ENCODE measurements at places on chromosomes 2 and 18.

DNA sequence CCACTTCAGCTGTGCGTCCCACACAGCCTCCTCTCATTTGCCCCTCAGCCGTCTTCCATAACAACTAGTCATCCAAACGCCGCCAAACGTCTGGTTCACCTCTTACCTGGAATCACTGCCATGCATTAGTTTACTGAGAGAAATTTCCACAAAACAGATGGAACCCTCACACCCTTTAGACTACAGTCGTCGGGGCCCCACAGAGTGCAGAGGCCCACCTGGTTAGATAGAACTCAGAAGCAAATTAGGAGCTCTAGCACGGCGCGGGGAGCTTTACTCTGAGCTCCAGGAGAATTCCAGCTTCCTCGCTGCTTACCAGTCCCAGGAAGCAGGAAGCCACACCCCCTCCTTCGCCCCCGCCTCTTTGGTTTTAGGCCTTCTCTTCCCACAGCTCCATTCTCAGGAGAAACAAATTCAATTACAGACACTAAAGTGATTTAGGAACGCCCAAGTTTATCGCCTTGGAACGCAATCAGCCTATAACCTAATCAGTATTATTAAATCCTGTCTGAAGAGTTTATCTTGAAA is 9.4 kb downstream of the RNU2-63P start:
- DNase-seq: no peak

- no peak for DNase-seq
Observed at GRCh38 chr2:241645056-241645914, 7.8 kb downstream of the ATG4B start.

DNA sequence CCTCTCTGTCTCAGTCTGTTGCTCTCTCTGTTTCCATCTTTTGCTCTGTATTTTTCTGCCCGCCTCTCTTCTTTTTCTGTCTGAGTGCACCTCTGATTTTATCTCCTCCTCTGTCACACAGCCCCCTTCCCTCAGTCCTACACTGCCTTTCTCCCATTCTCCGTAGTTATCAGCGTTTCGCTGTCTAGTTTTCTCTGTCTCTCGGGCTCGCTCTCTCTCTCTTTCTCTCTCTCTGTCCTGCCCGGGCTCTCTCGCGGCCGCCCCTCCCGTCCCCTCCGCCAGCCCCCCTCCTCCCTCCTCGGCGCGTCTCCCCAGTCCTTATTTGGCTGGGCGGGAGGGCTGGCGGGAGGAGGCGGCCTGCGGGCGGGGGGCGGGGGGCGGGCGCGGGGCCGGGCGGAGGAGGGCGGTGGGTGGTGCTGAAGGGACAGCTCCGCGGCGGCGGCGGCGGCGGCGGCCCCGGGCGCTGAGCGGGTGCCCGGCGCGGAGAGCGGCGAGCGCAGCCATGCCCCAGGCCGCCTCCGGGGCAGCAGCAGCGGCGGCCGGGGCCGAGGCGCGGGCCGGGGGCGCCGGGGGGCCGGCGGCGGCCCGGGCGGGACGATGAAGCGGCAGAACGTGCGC is at the start of gene KCNK3:
Gene KCNK3 (plus strand): TSS at position 444 of the 618 bp plus-strand sequence. CDS start 154 bp downstream, at position 598.
- DNase-seq: peak; percentile 4

DNA sequence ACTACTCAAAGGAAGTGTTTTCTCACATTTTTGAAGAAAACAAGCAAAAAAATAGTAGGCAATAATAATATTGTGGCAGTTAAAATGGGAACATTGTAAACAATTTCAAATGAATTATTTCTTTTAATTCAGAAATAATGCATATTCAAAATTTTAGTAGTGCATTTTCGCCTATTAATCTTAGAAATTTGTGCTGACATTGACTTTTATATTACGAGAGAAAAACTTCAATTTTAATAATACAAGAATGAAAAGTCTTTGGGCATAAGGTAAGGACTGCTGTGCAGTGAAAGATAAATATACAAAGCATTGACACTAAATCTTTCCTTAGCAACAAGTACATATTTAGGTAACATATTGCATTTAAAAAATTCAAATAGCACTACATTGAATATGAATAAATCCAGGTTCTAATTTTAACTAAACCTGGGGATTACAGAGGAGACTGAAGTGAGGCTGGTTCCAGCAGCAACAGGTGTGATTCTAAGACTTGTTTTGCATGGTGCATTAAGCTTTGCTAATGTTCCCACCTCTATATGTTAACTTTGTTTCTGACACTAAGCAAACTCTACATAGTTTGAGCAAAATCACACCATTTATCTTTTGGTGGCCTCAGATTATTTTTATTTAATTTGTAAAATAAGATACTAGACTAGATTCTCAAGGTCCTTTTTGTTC is 40.5 kb downstream of the CALCRL start:
- no peak for DNase-seq

DNA sequence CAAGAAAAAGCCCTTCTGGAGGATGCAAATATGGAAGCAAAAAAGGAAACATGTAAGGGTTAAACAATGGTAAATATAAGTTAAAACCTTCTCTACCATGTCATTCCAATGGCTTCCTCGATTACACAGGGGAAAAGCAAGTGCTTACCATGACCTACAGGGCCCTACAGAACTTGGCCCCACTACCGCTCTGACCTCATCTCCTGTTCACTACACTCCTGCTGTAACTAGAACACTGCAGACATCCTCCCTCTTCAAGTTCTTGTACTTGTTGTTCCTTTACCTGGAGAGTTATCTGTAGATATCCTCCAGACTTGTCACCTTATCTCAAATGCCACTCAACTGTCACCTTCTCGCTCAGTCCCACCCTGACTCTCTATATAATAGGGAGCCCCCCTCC is 194.6 kb downstream of the L3MBTL4 start:
- no peak for DNase-seq

GRCh38 chr18:27778925-27779324 is 398.0 kb downstream of the CDH2 start:
- DNase-seq: no peak
